ENCODE measurements at places on chromosomes 13 and 19. TPM values are rescaled to one million over a fixed set of nuclear protein-coding genes. Genes with fewer than 3 reads are reported as not detected.
A peak's percentile ranks its signal among the peaks of the same experiment; 100 is the strongest.

DNA sequence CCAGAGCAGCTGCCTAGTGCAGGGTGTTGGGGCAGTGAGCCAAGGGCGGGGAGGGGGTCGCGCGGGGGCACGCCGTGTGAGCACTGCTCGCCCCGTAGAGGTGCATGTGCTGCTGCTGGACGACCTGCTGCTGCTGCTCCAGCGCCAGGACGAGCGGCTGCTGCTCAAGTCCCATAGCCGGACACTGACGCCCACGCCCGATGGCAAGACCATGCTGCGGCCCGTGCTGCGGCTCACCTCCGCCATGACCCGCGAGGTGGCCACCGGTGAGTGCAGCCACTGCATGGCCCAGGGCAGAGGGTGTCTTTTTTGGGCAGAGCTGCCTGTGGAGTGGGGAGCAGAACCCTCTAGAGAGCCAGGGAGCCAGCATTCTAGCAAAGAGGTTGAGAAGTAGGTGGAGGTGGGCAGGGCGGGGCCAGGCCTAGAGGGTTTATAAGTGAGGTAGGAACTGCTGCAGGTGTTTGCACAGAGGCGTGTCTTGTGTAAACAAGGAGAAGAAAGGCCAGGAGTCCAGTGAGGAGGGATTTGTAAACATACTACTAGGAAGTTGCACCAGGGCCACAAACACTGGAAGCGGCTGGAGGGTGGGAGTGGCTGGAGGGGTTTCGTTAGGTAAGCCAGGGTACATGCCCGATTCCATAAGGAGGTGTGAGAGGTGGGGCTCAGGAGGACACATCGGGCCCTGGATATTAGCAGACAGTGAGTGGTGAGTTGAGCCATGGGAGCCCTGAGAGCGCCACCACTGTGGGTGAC is 21.3 kb downstream of the ARHGEF1 start:
- H3K27ac ChIP-seq, result no peak overlapping the region
- H3K27me3 ChIP-seq, result no peaks in the 10 kb centered on the region
- peak; percentile 92 for DNase-seq
- H3K4me1 ChIP-seq, result no peaks in the 10 kb centered on the region
- H3K4me3 ChIP-seq, result no peak overlapping the region

- H3K27me3 ChIP-seq, result no peaks in the 10 kb centered on the region
- peak overlapping the region; percentile 98 for H3K27ac ChIP-seq
- DNase-seq, result no peak
- H3K36me3 ChIP-seq, result peaks cover 23% of the 10 kb centered on the region
- peak overlapping the region; percentile 97 for H3K4me3 ChIP-seq
Observed at GRCh38 chr19:39971380-39972035, 543 bp downstream of the PSMC4 start.

- no peak overlapping the region for H3K27ac ChIP-seq
- H3K4me3 ChIP-seq, result peak overlapping the region; percentile 97
Observed at GRCh38 chr13:47999973-48000372, 1.1 kb downstream of the SUCLA2 start.

- H3K4me3 ChIP-seq, result no peak overlapping the region
- H3K27me3 ChIP-seq, result no peaks in the 10 kb centered on the region
- H3K27ac ChIP-seq, result peak overlapping the region; percentile 92
- H3K36me3 ChIP-seq, result peaks cover 29% of the 10 kb centered on the region
- no peak for DNase-seq
- H3K4me1 ChIP-seq, result peaks cover 45% of the 10 kb centered on the region
Observed at GRCh38 chr13:32211813-32212212, 103.3 kb downstream of the ZAR1L start.

GRCh38 chr19:35790981-35791813 is 15.8 kb downstream of the ARHGAP33 start:
- H3K4me1 ChIP-seq, result no peaks in the 10 kb centered on the region
- DNase-seq, result no peak
- H3K4me3 ChIP-seq, result no peak overlapping the region
- H3K27me3 ChIP-seq, result peaks cover 2% of the 10 kb centered on the region
- no peak overlapping the region for H3K27ac ChIP-seq

- H3K4me1 ChIP-seq, result peaks cover 2% of the 10 kb centered on the region
- H3K27me3 ChIP-seq, result no peaks in the 10 kb centered on the region
- DNase-seq, result no peak
- H3K36me3 ChIP-seq, result no peaks in the 10 kb centered on the region
- no peak overlapping the region for H3K27ac ChIP-seq
Observed at GRCh38 chr19:9060564-9061340, 26.1 kb upstream of the OR1M1 start.

- H3K27ac ChIP-seq, result no peak overlapping the region
- H3K36me3 ChIP-seq, result no peaks in the 10 kb centered on the region
- no peaks in the 10 kb centered on the region for H3K4me1 ChIP-seq
- no peaks in the 10 kb centered on the region for H3K27me3 ChIP-seq
- no peak for DNase-seq
Observed at GRCh38 chr19:45752639-45753038, 16.4 kb downstream of the SIX5 start.

ZNF790 gene
- total RNA-seq, result 10.2 TPM

KCNRG gene
- 0.59 TPM for total RNA-seq

Measured in chondrocyte (in vitro differentiated cells).